NCI-H187 treated with DMSO at 0.1 percent for 48 hours (cell line): ENCODE measurements at places on chromosomes 7 and 10.
A peak's percentile ranks its signal among the peaks of the same experiment; 100 is the strongest.

- DNase-seq, result no peak
Measured at GRCh38 chr7:27969346-27969745, 211.2 kb downstream of the JAZF1 start.

GRCh38 chr7:1956611-1957470 is 275.9 kb downstream of the MAD1L1 start:
- DNase-seq, result no peak

DNA sequence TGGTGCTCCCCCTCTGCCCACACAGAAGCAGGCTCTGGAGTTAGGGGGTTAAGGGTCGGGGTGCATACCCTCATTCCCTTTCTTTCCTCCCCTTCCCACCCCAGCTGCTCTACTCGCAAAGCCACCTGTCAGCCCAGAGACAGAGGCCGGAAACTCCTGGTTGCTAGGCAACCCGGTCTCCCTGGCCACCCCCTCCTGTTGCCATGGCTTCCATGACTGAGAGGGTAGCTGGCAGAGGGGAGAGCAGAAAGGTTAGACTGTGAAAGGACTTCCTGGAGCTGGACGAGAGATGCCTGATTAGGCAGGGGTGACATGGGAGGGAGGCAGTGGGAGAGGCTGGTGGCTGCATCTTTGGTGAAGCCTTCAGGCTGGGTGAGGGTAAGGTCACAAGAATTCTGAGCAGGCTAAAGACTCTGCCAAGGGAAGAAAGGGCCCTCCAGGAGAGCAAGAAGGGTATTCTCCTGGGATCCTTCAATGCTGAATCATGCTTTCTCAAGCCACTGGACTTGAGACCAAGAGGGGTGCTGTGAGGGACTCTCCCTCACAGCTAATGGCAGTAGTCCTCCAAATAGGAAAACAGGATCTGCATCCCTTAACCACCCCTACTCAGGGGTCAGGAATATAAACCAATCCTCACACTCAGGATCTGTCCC is 5.4 kb downstream of the PSD start:
- peak; percentile 8 for DNase-seq

GRCh38 chr7:24462117-24462516 is 111.1 kb upstream of the PALS2 start:
- DNase-seq, result no peak

DNA sequence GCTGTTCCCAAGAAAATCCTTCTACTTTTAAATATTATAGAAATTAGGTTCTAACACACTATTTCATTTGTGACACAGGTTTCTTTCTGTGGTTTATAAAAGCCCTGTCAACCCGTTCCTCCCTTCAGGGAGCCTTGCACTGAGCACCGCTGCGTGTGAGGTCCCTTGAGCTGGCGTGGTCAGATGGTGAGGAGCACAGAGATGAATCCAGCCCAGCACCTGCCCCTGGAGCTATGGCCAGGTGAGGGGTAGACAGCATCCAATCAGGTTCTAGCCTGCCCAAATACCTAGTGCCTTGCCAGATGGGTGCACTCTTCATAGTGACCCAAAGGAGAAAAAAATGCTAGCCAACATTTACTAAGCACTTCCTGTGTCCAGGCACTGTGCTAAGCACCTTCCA is 15.7 kb downstream of the ZCCHC24 start:
- no peak for DNase-seq

- DNase-seq, result no peak
Measured at GRCh38 chr10:4670737-4671136, 155.3 kb upstream of the AKR1E2 start.

GRCh38 chr7:38585572-38586354 is 45.4 kb downstream of the AMPH start:
- no peak for DNase-seq

GRCh38 chr10:2525781-2526180 is 541.6 kb upstream of the PFKP start:
- no peak for DNase-seq

DNA sequence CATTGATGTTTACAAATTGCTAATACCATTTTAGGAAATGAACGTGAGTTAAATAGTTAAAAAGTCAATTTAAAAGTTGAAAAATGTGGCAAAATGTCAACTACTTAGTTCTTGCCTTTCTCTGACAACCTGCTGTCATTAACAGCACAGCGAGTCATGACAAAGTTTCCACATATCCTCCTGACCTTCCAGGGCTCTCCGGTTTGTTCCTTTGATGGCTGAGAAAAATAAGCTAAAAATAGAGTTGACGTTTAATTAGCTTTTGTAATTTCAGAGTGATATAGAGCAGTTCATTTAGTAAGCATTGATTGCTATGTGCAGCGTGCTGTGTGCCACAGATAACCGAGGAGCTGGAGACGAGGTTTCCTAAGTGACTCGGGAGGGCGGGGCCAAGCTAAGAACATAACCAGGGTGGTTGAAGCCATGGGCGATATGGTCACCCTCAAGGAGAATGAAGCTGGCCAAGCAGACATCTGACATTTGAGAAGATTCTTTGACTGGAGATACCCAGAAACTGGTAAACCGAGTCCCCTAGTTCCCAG is 47.9 kb downstream of the OGDH start:
- DNase-seq, result no peak

DNA sequence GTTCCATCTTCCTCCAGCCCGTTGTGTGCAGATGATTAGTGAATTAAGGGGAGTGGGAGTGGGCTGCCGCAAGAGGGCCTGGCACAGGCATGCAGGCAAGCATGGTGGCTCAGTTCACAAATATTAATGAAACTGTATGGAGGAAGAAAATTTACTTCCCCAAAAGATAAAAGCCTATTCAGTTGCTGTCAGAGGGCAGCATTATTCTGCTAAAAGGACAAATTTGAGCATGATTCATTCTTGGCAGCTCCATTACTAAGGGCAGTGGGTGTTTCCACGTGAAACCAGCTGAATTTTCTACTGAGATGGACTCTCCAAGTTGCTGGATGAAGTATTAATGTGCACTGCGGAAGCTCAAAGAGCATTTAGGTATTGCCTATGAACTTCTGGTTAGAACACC is 90.9 kb upstream of the WDR11 start:
- DNase-seq, result no peak

- no peak for DNase-seq
Measured at GRCh38 chr10:100174699-100175677, 10.8 kb downstream of the ERLIN1 start.

DNA sequence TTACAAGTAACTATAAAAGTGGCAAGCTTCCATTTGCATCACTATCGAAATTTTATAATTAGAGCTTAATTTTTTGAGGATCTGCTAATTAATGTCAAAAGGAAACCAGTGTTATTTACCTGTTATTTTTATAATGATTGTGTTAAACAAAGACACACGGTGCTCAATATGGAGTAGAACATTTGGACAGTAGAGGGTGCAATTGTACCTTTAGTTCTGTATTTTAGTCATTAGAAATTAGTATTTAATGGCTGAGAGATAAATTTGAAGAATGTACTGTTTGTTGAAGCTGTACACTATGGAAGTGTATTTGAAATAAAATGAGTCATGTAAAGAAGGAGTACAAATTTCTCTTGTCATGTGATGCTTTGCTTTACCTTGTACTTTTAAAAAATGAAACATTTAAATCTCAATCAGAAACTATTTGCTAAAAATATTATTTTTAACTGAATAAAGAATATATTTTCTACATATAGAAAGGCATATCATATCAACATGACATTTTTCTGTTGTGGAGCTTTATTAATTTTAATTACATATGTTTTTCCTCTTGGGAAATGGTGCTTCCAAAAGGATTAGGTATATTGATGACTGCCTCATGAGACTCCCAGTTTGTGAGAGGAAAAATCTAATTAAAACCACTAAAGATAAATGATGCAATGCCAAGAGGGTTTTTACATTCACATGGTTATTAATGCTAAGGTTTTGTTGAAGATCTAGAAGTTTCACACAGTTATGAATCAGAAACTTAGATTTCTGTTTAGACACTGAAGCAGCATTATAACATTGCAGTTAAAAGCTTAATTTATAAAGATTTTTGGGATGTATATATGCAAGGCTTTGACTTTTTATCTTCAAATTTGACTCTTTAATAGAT is 10.4 kb upstream of the PRKG1 start:
- no peak for DNase-seq

- DNase-seq, result no peak
Measured at GRCh38 chr7:13466874-13467547, 522.5 kb downstream of the ETV1 start.

DNA sequence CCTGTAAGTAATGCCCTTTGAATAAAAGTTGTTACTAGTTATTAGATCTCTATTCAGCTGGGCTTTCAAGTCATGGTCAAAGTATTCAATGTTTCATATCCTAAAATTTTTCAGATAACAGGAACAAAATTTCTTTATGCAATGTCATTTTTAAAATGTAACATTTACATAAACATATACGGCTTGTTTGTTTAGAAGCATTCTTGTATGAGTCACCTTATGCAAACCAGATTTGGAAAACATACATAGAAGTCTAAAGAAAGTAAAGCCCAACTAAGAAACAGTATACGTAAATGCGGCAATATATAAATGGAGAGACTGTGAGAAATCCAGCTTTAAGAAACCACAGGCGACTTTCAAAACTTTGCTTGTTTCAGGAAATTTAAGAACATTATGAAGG is 10.5 kb downstream of the TMEM168 start:
- DNase-seq, result no peak

GRCh38 chr7:21908746-21909145 is 37.0 kb downstream of the CDCA7L start:
- DNase-seq, result no peak

DNA sequence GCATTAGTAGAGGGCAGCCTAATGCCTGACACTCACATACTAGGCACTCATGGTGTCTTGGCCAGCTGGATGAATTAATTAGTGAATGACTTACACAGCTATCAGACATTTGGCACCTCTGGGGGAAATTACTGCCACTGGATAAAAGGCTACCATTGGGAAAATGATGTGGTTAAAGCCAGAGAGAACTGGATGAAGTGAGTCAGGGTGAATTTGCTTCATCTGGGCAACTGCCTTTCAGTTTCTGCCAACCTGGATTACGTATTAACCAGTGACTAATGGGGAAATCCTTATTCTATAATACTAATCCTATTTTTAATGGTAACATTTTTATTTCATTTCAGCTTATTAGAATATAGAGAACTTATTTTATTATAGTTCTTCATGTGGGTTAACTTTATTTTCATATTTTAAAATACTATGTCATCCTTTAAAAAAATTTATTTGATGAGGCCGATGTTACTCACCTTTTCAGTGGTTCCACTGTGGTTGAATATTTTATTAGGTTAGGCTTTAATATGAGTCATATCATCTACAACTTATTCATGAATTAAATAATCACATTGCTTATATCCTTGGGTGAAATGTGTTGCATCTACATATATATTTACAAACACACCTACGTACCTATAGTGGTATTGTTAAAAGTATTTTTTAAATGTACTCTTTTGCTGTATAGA is 85.6 kb upstream of the CAPZA2 start:
- DNase-seq, result no peak

- no peak for DNase-seq
Measured at GRCh38 chr10:6416892-6417512, 163.1 kb downstream of the PRKCQ start.

GRCh38 chr10:33193701-33194521 is 140.6 kb downstream of the NRP1 start:
- DNase-seq, result no peak

GRCh38 chr10:2541176-2541575 is 526.2 kb upstream of the PFKP start:
- no peak for DNase-seq

- peak; percentile 42 for DNase-seq
Measured at GRCh38 chr10:2990764-2991163, 76.6 kb upstream of the PFKP start.

GRCh38 chr7:139108266-139109187 is 993 bp downstream of the ZC3HAV1 start:
- DNase-seq, result no peak

DNA sequence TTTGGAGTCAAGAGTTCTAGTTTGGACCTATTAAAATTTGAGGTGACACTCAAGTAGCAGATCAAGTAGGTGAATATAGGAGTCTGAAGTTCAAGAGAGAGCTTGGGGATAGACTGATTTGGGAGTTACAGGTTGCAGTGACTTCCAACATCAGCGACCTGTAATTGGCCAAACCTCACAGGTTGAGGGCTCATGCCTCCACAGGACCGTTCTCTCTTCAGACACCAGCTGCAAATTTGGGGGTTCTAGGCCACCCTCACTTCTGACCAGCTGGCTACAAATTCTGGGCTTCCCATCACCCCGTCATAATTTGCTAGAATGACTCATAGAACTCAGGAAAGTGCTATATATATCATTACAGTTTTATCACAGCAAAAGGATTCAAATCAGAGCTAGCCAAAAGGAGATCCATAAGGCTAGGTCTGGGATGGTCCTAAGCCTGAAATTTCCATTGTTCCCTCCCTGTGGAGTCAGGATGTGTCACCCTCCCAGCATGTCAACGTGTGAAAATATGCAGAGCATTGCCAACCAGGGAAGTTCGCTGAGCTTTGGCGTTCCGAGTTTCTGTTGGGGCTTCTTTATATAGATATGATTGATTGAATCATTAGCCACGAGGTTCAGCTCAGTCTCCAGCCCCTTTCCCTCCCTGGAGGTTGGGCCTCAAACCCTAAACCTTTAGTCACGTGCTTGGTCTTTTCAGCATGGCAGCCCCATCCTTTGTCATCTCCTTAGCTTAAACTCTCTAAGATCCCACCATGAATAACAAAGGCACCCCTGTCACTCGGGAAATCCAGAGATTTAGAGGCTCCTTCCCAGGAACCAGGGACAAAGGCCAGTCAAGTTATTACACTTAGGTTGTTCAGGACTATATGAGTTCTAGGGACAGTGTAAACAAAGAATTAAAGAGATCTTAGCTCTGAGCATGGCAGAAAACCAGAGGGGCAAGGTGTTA is 20.7 kb upstream of the ZNF212 start:
- no peak for DNase-seq

GRCh38 chr10:3110782-3111620 is 43.7 kb downstream of the PFKP start:
- DNase-seq, result no peak

DNA sequence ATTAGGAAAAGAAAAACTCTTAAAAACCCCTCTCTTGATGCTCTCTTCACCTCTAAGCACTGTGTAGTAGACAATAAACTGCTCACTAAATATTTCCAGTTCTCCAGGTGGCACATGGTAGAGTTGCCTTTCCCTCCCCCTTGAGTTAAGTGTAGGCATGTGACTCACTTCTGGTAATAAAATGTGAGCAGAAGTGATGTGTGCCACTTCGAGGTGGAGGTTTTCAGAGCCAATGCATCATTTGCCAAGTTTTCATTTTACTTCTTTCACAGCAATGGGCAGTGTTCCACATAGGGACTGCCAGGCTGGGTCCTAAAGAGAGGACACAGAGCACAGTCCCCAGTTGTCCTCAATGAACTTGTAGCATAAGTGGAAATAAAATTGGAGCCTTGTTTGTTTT is 131.6 kb upstream of the NPY start:
- no peak for DNase-seq

GRCh38 chr7:2621948-2622640 is 9.7 kb upstream of the TTYH3 start:
- no peak for DNase-seq

- peak; percentile 66 for DNase-seq
Measured at GRCh38 chr7:150940431-150941102, 37.6 kb downstream of the KCNH2 start.
